ENCODE measurements at places on chromosomes 2 and 18.

DNA sequence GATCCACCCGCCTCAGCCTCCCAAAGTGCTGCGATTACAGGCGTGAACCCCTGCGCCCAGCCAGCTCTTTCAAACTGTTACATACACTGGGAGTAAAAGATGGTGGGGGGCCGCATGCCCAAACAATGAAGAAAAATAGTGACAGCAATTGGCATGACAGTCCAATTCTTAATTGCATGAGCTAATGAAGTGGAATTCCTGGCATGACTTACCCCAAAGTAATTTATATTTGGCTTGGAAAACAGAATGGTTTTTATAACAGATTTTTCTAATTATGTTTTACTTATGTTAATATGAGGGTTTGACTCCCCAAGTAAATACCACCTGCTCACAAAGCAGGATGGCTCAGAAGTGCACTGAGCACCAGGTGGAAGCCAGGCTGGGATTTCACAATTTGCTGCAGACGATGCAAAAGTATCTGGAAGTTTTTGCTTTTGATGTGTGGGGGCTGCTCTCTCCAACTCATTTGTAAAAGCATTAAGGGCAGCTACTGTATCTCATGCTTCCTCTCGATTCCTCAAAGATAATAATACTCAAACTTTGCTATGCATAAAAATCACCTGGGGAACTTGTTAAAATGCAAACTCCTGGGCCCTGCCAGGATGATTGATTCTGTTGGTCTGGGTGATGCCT is 24.0 kb upstream of the ATG16L1 start:
- peak; percentile 21 for DNase-seq

DNA sequence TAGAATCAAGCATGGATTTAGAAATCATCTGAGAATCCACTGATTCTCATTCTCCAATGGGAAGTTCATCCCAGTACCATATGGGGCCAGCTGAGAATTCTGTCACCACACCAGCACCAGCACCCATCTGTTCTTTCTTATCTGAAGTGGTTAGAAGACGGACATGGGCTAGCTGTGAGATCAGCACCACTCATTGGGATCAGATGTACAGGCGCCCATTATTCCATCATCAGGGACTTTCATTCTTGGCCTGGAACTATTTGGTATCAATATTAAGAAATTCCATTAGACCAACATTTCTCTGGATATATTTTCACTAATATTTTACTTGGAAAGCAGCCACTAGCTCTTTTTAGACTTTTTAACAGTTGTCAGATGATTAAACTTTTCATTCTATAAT is 185.9 kb upstream of the LINC00305 start:
- no peak for DNase-seq

DNA sequence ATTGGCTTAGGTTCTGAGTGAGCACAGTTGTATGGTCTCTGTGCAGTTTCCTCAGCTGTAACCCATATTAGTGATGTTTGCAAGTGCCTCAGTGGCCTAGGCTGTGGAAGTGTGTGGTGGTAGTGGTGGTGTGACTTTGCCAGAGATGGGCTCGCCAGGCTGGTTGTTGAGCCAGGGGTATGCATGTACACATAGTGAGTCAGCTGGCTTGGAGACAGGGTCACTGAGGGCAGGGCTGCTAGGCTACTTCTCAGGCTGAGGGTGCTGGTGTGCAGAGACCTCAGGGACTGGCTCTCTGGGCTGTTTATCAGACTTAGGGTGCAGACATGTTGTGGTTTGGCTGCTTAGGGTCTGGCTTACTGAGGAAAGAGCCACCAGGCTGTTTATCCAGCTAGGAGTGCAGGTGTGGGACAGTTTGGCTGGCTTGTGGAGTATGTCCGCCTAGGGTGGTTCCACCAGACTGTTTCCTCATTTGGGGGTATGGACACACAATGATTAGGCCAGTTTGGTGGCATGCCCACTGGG is 15.0 kb downstream of the APLF start:
- no peak for DNase-seq

GRCh38 chr2:37802899-37803379 is 122.1 kb upstream of the RMDN2 start:
- DNase-seq = no peak

DNA sequence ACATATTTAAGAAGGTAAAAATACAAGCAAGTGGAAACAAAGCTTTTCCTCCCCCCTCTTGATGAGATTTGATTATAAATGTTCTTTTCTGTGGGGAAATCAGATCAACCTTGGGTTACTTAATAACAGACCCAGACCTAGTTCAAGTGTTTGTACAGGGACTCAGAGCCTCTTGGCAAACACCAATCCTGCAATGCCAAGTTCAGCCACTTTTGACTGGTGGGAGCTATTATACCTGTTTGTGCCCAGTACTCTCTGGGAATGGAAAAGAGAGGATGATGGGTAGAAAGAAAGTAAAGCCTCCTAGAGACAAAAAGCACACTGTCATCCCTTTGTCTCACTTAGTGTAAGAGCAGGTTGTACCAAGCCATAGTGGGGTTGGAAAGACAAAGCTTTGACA is 63.8 kb upstream of the EPHA4 start:
- no peak for DNase-seq

GRCh38 chr18:12246849-12247808 is 7.0 kb upstream of the CIDEA start:
- peak; percentile 10 for DNase-seq

GRCh38 chr2:9232886-9233285 is 26.3 kb downstream of the ASAP2 start:
- DNase-seq = no peak

GRCh38 chr2:50415392-50415791 is 616.5 kb downstream of the NRXN1 start:
- DNase-seq = no peak

DNA sequence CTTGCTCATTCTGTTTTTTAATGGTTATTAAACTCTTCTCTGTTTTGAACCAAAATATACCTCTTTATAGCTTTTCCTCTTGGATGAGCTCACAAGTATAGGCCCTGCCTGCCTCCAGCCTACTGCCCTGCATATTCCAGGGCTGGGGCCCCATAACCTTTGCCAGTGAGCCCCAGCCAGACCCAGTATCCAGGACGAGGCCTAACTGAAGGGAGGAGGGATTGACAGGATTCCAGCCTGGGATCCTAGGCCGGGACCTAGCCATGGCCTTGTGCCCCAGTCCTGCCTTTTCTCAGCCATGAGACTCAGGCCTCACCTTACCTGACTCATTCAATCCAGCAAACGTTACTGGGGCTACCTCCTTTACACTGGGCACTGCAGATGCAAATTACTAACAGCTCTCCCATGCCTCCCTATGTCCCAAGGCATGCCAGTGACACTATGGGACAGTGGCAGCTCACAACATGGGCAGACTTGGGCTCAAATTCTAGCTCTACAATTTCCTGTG is 159.2 kb downstream of the DDX1 start:
- DNase-seq = no peak

- DNase-seq = no peak
Measured at GRCh38 chr2:107008843-107009242, 122.9 kb upstream of the ST6GAL2 start.

GRCh38 chr18:60754413-60755009 is 381.9 kb upstream of the MC4R start:
- DNase-seq = no peak

- DNase-seq = no peak
Measured at GRCh38 chr2:163571423-163572102, 164.2 kb downstream of the FIGN start.

DNA sequence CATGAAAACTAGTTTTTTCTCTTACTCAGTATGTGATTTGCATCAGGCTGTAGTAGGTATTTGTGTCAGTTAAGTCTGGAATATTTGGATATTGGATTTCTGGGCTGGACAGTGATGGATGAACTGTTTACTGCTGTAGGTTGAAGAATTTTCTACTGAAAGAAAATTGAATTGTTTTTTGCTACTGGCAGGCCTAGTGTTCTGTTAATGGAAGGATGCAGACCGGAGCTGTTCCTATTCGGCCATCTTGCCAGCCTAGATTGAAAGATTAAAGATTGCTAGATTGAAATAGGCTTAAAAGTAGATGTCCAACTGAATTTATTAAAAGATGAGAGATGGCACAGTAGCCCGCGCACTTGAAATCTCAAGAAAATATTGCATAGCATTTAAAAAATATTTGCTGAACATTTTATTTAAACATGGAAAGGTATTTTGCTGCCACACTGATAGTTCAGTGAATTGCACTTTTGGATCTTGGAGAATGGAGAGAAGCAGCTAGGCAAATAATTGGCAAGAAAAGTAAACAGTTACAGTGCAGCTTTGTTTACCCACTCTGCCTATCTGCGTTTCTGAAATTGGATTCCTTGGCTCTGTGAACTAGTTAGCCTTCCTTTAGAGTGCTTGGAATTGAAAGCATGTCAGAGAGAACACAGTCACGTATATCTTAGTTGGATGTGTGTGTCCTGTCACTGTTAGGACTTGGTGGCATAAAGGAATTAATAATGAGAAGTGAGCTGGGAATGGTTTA is 54.1 kb downstream of the EPB41L5 start:
- peak; percentile 40 for DNase-seq

DNA sequence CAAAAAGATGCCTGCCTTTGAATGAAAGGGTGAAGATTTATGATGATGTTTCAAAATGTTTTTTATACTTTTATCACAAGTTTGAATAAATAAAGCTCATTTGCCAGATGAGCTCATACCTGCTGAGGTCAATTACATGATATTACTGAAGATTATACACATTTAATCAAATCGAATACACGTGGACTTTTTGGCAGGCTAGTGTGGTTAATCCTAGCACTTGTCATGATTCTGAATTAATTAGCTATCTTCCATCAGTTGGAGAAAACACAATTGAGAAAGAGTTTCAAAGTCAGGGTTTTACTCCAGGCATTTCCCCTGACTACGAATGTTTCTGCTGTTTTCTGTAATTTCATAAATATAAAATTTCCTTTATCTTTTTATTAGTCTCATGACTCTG is 54.4 kb downstream of the LRPPRC start:
- DNase-seq = no peak

GRCh38 chr2:24658531-24659202 is 134.5 kb downstream of the PTRHD1 start:
- no peak for DNase-seq

- DNase-seq = no peak
Measured at GRCh38 chr18:21083017-21083416, 28.6 kb downstream of the ROCK1 start.

DNA sequence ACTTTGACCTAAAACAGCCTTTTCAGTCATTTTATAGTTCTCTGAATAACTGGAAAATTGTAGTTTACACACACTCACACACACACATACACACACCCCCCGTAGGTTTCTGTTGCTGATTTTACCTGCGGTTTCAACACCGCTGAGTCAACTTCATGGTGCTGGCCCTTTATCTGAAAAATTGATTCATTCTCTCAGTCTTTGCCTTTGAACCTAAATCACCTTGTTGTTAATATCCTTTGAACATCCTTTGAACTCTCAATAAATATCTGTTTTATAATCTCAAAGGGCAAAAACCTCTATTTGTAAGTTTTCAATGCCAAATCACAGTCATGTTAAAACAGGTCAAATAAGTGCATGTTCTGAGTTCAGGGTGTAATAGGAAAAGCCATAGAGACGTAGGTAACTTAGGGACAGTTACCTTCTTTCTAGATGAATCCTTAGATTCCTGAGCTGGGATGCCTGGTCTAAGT is 109.0 kb upstream of the BZW1 start:
- no peak for DNase-seq

DNA sequence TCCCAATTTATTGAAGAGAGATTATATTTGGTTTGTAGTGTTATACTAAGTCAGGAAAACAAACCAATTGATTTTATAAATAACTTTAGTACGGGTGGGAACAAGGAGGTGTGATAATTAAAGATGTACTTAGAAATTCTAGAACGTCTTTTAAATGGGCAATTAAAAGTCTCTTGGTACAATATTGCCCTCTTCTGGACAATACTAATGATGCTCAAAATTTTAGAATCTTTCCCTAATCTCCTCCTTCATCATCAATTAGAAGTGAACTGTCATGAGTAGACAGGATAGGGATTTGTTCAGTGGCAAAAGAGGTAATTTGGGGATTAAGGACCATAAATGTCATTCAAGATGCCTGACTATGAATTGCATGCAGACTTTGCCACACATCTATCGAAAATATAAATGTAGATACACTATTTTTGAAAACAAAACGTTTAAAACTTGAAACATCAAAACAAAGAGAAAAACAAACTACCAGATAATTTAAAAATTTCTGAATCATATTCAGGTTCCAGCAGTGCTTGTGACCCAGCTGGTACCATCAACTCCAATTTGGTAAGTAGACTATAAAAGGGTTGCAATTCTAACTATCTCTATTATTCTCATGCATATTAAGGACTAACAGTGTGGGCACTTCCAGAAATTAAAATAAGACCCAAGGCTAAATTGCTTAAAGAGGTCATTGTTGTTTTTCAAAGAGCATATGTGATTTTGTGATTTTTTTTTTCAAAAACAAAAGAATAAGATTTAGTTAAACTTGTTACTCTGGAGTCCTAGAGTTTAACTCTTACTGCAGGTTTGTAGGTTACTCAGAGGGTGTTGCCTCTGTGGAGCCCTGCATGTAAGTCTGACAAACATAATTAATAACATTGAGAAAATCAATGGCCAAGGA is 123.5 kb downstream of the LAMA3 start:
- DNase-seq = peak; percentile 67

DNA sequence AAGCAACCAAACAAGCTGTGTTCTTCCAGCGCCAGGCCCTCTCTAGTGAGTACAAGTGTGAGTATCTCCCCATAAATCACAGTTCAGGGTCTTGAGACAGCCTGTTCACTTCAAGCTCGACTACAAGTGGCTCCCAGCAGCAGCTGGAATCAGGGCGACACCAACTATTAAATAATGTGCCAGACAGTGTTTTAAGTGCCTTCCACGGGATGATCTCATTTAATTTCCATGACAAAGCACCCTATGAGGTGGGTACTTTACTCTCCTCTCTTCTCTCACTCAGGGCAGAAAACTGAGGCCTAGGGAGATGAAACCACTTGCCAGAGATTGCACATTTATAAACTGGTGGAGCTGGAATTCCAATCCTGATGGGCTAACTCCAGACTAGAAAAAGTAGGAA is 2.6 kb upstream of the FAM136A start:
- DNase-seq = no peak

- no peak for DNase-seq
Measured at GRCh38 chr2:65471409-65471808, 39.0 kb upstream of the SPRED2 start.

DNA sequence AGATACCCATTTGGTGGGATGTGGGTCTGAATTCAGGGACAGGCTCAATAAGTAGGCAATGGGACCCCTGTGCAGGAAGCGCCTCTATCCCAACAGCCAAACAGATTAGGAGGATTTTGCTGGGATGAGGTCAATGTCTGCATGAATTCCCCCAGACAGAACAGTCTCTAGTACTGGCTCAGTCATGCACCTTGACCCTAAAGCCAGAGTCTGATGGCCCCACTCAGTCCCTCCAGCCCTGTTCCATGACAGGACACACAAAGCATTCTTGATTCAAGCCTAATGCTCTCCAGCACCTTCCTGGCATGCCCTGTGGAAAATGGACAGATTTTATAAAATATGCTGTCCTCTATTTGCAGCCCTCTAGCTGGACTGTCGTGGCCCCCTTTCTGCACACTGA is 49.8 kb upstream of the RAB6D start:
- no peak for DNase-seq

GRCh38 chr2:185337033-185337432 is 401.6 kb upstream of the FSIP2 start:
- no peak for DNase-seq

- no peak for DNase-seq
Measured at GRCh38 chr18:68402784-68403183, 312.1 kb downstream of the TMX3 start.

GRCh38 chr2:201194097-201194496 is 11.2 kb downstream of the CASP10 start:
- DNase-seq = no peak

GRCh38 chr2:23460228-23460627 is 75.2 kb downstream of the KLHL29 start:
- no peak for DNase-seq

GRCh38 chr2:7196883-7197282 is 279.7 kb downstream of the RNF144A start:
- no peak for DNase-seq

All from brain (organoid and tissue), 16 donors.